ENCODE measurements at places on chromosomes 12 and 14. TPM values are rescaled to one million over a fixed set of nuclear protein-coding genes. Genes with fewer than 3 reads are reported as not detected.

The GUCY2C gene
- total RNA-seq: not detected

The PIP4P1 gene
- 23.7 TPM for total RNA-seq

The SYCP3 gene
- total RNA-seq: not detected

The VDR gene
- 4.3 TPM for total RNA-seq

The ARL1 gene
- 69.1 TPM for total RNA-seq

The RNASE3 gene
- total RNA-seq: not detected

The RBM25 gene
- total RNA-seq: 41.2 TPM

The TMTC2 gene
- 3.8 TPM for total RNA-seq

The GSC gene
- total RNA-seq: not detected

The SLCO1C1 gene
- 1.6 TPM for total RNA-seq

The GPR84 gene
- total RNA-seq: 0.21 TPM

The LBHD2 gene
- total RNA-seq: not detected

The TNFRSF1A gene
- total RNA-seq: 37.2 TPM

The NEUROD4 gene
- total RNA-seq: not detected
